ENCODE measurements at places on chromosomes 5 and 9.

DNA sequence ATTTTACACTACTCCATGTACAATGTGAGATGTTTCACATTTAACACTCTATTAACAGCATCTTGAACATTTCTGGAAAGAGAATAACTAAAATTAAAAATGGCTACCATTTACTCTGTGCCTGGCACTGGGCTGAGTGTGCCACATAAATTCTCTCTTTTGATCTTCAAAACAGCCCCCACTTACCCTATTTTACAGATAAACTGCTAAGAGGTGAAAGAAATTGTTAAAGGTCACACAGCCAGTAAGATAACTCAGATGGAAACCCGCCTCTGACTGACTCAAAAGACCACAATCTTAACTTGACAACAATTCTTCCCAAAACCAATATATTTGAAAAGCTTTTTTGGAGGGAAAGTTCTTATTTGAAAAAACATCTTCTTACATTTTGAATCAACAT, 97.3 kb downstream of the MAPKAP1 start:
- no peak for DNase-seq

GRCh38 chr9:12934545-12935272, 159.9 kb downstream of the LURAP1L start:
- no peak for DNase-seq

DNA sequence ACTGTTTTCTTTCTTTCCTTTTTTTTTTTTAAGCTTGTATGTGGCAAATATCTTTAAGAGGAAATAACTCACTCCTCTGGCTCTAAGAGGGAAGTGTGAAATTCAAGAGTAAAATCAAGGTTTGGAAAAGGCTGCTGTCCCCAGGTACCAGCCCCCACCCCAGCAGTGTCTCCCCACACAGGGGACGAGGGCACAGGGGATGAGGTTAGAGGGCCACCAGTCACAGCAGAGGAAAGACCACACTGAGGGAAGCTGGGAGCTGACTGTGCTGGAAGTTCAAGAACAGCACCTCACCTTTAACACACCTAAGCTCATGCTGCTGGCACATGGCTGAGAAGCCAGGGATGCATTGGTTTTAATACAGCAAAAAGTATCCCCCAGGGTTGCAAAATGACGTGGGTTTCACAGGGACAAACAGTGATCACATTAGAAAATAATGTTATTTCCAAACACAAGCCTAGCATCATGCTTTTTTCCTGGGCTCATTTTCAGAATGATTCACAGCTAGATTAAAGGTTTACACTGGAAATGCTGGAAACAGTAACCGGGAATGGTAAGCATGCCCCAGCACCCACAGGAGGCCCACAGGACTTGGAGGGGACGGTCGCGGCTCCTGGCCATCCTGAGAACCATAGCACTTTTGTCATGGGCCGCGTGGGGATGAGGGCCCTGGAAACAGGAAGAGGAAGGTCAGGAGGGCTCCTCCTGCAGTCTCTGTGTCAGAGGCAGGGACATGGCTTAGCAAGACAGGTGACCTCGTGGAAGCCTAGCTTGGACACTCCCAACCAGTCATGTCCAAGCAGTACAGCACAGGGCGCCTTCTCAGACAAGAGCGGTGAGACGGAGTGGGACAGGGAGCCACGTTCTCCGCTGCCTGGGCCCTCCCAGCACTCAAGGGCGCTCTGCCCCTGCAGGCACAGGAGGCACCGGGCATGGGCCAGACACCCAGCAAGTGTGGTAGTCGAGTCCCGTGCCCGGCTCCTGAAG, 6.9 kb downstream of the LPCAT1 start:
- DNase-seq: no peak

- DNase-seq: peak; percentile 84
Measured at GRCh38 chr5:170302653-170303501, 5.3 kb upstream of the LCP2 start.

- DNase-seq: no peak
Measured at GRCh38 chr9:137435980-137436760, 5.0 kb downstream of the ENTPD8 start.

DNA sequence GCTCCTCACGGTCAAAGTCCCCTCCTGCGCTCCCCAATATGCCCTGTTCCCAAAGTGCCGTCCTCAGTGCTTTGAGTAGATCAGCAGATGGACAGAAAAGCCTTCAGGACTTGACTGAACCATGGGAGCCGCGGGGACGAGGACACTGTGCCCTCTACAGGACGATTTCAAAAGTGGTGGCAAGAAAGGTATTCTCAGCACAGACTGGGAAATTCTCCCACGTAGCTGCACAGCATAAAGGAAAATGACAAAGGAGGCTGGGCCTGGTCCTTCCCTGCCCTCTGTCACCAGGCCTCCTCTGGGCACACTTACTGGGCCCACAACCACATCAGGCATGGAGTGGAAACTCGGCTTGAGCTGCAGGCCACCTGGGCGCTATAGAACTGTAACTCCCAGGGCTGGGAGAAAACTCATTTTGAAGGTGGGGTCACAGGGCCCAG, 16.7 kb upstream of the MTMR12 start:
- DNase-seq: peak; percentile 70

GRCh38 chr9:26243726-26244125, 565.5 kb upstream of the TUSC1 start:
- no peak for DNase-seq

GRCh38 chr5:181114844-181115778, 15.9 kb downstream of the OR2V1 start:
- no peak for DNase-seq

DNA sequence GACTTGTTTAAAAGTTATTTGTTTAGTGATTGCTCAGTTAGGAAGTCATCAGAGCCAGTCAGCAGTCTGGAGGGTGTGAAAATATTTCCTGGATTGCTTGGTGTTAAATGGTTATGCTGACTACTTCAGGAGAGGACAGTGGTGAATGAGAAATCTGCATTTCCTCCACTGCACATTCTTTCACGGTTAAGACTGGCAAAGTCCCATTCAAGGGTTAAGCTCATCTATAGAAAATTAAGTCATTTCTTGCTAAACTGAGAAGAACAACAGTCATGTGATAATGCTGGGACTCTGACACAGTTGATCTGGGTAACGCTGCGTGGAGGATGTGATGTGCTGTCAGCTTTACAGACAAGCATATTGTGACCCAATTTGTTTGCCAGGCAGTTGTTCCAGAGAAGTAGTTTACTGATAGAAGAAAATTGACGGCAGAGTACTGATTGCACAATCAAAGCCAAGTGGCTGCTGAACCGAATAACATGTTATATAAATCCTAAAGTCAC, 80.4 kb downstream of the GRAMD2B start:
- peak; percentile 32 for DNase-seq

DNA sequence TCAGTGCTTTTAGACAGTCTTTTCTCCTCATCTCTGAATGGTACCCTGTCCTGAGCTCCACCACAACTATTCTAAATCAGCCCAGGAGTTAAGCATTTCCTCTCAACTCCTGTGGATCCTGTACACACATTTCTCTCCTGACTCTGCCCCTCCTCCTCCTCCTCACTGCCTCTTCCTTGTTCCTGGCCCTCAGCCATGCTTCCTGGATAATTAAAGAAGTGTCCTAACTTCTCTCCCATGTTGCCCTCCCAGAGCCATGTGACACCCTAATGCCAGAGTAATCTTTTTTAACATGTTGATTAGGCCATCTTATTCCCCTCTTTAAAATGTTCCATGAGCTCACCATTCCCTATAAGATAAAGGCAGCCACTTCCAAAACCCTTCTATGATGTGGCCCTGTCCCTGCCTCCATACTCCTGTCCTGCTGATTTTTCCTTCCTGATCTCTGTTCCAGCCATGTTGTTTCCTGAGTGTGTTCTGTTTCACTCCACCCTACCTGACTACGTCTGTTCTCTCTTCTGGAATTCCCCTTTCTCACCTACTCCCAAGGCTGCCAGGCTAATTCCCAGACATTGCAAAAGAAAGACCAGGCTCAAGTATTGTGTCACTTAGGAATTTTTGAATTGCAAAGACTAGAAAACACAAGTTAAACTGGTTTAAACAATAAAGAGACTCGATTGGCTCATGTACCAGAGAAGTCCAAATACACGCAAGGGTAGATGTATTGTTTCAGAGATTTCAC, 295.2 kb downstream of the MAST4 start:
- DNase-seq: no peak

GRCh38 chr9:21015129-21015815, 16.2 kb downstream of the HACD4 start:
- no peak for DNase-seq

DNA sequence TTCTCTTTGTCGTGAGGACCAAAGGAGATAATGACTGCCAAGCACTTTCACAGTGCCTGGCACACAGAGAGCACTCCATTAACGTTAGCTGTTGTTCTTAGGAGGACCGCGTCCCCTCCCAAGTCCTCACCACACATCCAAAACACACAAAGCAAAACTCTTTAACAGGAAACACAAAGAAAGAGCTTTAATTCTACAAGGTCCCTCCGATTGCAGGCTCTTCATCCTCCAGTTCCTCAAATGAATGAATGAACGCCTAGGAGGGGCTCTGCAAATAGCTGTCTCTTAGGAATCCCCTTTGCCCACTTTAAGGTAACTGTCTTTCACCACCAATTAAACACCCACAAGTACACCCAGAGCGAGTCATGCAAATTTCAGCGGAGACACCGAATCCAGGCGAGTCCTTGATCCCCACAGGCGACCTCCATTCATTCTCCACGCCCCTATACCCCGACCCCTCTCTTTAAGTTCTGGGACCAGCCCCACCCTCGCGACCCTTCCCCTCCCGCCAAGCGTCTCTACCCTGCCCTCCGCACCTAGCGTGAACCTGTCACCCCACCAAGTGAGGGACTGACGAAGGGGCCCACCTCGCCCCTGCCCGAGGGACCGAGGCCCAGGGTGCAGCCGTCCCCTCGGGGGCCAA, 644 bp downstream of the TSC1 start:
- no peak for DNase-seq

- no peak for DNase-seq
Measured at GRCh38 chr9:69743930-69744329, 15.9 kb downstream of the PTAR1 start.

GRCh38 chr5:44809215-44809955, 638 bp downstream of the MRPS30 start:
- peak; percentile 69 for DNase-seq

GRCh38 chr5:118723021-118723338, 265.4 kb downstream of the DTWD2 start:
- no peak for DNase-seq

DNA sequence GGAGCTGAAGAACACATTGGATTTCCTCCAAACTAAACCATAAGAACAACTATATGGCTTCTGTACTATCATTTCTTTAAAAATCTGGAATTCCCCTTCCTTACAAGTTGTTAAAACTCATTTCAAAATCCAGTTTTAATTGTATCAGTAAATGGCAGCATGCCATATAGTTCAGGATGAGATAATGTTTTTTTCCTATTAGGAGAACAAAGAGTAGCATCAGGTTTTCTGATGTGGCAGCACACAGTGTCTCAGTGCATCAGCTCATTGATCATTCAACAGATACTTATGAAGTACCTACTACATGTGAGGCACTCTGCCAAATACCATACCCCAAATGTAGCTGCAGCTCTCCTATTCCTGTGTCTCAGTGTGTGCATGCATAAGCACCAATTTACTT, 161.1 kb downstream of the EPB41L4A start:
- DNase-seq: no peak

DNA sequence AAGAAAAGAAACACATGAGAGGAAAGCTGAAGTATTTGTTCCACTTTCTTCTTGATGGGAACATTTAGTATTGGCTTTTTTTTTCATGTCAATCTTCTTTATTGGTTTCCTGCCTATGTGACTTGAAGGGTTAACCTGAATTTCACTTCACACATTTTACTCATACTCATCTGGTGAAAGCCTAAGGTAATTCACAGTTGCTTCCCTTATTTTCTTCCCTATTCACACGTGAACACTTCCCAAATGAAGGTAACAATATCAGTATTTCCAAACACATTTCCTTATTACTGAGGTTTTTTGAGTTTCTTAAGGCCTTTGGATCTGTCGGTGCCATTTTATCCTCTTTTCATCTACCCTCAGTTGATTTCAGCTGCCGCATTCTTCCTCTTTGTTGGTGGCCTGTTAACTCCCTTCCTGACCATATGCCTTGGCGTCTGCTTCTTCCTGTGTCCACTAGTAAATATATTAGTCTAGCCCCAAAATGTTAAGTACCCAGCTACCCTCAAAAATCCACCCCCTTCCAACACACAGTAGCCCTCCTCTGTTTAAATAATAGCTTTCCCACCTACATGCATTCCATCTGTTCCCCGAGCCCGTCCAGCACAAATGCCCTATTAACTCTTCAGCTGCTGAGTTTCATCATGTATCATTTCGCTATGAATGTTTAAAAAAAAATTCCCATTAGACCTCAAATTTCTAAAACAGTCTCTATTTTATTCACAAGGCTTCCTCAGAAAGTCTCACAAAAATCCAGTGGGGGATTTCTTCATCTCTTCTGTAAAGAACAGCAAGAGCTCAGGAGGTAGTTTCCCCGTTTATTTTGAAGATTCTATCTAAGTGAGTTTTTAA, 97.3 kb downstream of the USP20 start:
- peak; percentile 39 for DNase-seq

DNA sequence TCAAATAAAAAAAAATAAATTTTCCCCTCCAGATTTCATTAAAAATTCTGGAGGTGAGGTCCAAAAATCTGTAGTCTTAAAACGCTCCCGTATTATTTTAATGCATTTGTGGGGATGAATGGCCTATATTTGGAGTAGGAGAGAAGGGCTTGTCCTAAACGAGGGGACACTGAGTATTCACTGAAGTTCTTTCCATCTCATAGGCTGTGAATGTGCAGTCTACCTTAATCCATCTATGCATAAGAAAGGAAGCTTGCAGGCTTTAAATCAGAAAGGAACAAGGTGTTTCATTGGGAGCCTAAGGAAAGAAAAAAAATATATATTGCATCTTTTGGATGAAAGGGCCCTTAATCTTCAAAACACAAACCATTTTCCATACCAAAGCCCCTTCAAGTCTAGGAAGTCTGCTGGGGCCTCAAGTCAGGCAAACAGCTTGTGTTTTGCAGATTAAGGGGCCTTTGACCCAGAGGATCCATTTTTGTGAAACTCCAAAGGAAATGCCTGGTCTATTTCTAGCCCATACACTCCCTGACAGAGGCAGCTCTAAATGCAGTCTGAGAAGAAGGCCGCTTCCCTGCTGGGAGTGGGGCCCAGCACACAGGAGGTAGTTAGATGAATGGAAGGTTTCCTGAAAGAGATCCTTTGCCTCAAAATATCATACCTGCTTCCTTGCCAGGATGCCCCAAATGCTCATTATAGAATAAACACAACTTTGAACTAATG, 35.6 kb downstream of the BRINP1 start:
- DNase-seq: no peak

DNA sequence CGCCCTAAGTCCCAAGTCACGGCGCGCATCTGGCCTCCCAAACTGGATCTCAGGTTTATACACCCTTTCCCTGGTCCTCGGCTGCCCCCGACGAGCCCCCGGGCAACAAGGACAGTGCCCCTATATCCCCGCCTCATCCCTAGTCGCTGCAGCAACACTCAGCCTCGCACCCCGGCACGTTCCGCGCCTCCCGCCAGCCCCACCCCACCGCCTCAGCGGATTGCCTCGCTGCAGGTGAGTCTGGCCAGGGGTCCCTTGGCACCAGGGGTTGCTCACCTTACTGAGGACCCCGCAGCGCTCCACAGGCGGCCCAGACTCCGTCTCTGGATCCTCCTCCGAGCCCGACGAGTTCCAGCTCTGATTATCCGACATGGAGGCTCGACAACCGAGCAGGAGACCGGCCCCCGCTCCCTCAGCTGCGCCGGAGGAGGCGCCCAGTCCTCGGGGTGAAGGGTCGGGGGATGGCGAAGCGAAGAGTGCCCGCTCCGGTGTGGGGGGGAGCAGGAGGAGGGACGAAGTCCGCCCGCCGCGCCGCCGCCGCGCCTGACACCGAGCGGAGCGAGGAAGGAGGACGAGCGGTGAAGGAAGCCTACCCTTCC, 494 bp downstream of the CERT1 start:
- peak; percentile 43 for DNase-seq
